Left colon (tissue), 2 donors: ENCODE measurements at places on chromosomes 2 and 18.

GRCh38 chr18:49892148-49892924 is 79.0 kb upstream of the ACAA2 start:
- no peak for DNase-seq

- DNase-seq = no peak
These were observed 6.9 kb upstream of the EPB41L5 start for GRCh38 chr2:120005834-120006521.

DNA sequence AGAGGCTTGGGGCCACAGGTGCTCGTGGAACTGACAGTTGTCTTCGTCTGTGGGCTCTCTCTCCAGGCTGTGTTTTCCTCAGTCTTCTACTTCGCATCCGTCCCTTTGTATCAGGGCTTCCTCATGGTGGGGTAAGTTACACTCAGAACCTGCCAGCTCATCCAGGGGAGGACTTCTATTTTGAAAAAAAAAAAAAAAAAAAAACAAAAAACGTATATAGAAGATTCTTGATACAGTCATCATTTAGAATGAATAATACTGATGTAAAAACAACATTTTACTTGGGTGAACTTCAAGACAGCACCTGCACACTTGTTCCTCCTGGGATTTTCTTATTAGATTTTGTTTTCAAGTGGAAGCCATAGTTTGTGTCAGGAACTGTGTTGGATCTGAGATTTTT is 47.7 kb upstream of the NFATC1 start:
- DNase-seq = no peak

- no peak for DNase-seq
These were observed 109.1 kb downstream of the CPO start for GRCh38 chr2:207048416-207048815.

- DNase-seq = no peak
These were observed 37.9 kb upstream of the TTR start for GRCh38 chr18:31553800-31554199.

DNA sequence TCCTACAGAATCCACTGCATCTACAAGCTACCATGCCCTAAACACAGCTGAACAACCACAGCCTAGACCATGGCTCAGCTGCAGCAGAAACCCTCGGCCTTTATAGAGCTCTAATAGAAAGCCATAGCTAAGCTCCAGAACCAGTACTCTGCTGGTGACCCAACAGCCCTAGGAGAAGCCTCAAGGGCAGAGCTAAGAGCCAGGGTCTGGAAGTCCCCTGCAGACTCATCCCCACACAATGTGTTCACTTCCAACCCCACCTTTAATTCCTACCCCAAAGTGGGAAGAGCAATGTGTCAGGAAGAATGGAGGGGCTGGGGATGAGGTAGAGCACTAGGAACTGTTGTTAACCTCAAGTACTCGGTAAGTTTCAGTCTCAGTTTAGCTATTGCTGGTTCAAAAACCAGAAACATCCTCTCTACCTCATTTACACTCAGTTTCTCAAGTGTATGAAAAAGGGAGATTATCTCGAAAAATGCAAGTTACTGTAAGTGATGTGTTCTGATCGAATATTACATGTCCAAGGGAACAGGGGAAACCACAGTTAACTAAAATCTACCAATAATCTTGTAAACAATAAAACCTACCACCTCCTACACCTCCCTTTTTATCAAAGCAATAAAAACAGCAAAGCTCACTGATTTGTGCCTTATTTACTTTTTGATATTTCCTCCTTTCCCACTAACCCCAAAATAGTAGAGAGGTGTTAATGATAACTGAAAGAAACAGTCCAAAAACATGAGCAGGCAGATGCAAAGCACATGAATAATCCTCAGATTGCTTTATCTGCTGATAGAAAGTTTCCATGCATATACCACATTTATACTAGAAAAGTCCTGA is 36.2 kb downstream of the THADA start:
- no peak for DNase-seq

GRCh38 chr2:147273106-147273505 is 571.7 kb upstream of the ACVR2A start:
- no peak for DNase-seq

GRCh38 chr18:3255611-3256165 is 6.2 kb upstream of the MYL12B start:
- no peak for DNase-seq

DNA sequence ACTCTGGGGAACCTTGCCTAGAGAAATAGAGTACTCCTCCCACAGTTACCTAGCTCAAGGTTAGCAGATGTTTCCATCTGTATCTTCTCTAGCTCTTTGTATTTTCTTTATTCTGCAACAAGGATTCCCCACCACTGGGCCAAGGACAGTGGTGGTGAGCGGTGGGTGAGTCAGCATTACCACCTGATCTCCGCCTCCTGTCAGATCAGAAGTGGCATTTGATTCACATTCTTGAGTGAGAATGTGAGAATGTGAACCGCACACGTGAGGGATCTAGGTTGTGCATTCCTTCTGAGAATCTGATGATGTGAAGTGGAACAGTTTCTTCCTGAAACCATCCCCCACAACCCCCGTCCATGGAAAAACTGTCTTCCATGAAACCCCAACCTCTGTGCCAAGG is 9.0 kb downstream of the EPB41L3 start:
- no peak for DNase-seq

DNA sequence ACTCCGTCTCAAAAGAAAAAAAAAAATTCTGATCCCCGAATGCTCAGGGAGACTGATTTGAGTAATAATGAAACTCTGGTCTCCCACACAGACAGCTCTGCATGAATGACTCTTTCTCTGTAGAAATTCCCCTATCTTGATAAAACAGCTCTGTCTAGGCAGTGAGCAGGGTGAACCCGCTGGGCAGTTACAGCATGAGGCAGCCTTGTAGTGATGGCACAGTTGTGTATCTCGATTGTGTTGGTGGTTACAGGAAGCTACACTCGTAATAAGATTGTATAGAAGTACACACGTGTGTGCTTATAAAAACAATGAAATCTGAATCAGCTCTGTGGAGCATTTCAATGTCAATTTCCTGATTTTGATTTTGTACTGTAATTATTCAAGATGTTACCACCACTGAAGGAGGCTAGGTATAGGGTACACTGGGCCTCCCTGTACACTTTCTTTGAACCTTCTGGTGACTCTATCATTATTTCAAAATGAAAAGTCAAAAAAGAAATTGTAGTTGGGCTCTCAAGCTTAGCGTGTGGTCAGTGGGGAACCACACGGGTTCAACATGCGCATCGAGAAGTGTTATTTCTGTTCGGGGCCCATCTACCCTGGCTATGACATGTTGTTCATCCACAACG is 34.9 kb upstream of the ATP8B1 start:
- DNase-seq = no peak

DNA sequence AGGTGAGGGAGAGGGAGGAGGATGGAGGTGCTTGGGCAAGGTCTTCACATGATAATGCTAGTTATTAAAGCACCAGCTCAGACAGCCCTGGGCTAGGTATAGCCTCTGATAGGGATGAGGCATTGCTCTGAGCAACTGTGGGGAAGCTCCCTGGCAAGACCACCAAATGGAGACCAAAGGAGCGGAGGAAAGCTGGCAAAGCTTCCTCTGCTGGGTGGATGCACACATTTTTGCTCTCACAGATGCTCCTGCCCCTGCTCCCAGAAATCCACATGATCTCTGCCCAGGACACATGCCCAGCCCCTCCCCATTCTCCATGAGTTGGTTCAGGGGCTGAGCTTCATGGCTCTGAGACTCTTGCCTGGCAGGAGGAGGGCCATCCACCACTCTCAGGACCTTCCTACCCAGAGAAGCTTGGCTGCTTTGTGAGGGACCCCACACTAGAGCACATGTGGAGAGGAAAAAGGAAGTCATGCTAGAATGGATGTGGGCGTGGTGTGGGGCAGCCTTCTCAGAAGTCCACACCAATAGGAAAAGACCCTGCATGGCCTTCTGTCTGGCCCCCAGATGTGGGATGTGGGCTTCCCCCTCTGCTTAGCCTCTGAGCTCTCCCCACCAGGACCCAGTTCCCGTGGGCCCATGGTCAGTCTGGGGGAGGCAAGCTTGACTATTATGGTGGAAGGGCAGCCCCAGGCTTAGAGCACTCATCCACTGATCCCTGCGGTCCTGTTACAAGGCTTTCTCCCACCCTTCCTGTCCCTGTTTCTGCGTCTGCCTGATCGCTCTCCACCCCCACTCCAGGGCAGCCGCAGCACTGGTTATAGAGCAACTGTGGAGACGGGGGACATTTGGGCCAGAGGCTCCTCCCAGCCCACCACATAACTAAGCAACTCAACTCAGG is 10.5 kb upstream of the CYP26B1 start:
- DNase-seq = no peak

DNA sequence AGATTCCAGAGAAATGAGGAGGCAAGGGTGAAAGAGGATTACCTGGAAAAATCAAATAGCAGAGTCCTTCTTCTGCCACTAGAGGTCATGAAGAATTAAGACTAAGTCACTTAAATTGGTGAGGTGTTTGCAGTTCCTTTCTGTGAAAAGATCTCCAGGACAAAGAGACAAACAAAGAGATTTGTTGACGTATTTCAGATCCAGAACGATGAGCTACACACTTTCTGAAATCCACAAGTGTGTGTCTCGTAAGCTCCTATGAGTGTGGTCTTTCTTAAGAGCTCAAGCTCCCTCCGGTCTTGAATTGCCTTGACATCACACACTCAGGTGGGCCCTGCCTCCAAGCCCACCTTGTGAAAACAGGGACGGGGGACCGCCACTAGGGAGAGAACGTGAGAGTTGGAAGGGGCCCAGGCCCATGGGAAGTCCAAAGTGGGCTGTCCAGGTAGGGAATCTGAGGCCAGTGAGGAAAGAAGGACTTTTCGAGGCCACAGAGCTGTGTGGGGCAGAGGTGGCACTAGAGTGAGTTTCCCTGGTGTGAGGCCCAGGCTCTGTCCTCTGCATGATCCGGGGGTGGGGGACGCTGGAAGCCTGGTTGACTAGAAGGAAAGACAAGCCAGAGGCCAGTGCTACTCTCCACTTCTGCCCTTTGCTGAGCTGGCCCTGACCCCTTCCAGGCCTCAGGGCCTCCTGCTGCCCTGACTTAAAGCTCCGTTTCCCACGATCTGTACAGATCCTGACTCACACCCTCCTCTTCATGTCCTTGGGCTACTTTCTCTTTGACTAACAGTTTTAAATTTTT is 168.1 kb upstream of the NCK2 start:
- DNase-seq = no peak

GRCh38 chr18:23812546-23813440 is 123.5 kb downstream of the LAMA3 start:
- no peak for DNase-seq

- DNase-seq = no peak
These were observed 20.2 kb downstream of the TNP1 start for GRCh38 chr2:216839688-216840087.

GRCh38 chr18:13984080-13984479 is 68.7 kb upstream of the MC2R start:
- no peak for DNase-seq

DNA sequence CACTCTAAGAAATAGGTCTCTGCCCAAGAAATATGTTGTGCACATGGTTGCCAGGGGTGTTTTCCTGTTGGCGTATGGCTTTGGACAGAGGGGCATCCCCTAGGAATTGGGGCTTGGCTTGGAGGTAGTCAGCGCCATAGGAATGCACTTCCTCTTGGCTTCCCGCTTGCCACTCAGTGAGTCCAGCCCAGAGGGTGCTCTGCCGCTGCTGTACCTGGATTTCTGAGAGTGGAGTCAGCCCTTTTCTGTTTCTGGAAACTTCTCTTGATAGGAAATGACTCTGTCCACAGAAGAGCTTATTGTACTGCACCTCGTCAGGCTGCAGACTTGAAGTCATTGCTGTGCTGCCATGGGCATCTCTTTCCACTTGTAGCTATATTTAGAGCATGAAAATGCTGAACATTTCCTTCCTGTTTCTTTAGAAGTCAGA is 116.7 kb upstream of the MGAT5 start:
- no peak for DNase-seq

GRCh38 chr18:67219821-67220220 is 296.7 kb downstream of the DSEL start:
- DNase-seq = no peak

DNA sequence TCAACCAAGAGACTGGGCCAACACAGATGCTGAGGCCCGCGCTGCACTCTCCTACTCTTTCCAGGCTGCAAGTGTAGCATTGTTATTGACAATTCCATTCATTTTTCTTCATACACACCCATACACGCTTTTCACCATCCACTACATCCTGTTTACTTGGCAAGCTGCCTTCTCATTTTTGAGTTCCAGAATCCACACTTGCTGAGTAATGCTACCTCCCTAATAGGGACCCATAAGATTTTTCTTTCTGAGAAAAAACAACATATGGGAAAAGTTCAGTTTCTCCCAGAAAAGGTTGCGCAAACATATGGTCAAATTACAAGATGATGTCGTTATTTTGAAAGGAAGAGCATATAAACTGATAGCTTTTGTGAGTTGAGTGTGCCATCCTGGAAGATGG is 3.3 kb upstream of the NETO1 start:
- no peak for DNase-seq

- no peak for DNase-seq
These were observed 103.6 kb upstream of the TMEM200C start for GRCh38 chr18:5998907-5999306.

DNA sequence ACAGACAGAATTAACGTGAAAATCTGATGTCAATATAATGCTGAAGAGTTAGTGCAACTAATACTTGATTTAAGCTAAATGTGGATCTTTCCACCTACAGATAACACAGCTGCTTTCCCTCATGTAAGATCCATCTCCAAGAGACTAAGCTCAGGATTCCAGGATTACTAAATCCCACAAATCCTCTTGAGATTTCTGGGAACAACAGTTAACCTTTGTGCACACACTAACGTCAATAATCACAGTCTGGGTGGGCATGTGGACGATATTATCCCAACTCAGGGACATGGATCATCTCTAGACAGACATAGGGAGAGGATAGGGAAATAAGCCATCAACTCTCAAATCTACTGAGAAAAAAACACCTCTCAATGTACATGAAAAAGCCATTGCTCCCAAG is 432.6 kb downstream of the SATB2 start:
- no peak for DNase-seq

DNA sequence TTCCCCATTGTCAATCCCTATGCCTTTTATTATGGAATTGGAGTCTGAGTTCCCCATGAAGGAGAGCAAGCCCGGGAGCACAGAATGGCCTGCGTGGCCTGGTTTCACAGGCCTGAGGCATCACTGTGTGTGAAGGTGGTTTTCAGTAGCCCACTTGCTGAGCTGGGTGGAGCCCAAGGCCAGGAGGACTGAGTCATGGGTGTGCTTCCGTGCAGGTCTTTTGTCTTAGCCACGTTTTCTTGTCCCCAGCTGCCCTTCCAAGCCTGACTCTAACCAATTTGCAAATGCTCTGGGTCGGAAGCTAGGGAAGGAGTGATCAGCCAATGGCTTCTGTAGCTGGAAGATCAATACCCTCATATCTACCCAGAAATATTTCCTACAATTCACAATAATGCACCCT is 119.2 kb downstream of the MAPK4 start:
- DNase-seq = no peak

GRCh38 chr2:156423674-156424282 is 12.4 kb upstream of the GPD2 start:
- DNase-seq = no peak

GRCh38 chr2:197804049-197804757 is at the start of gene PLCL1:
Gene PLCL1 (plus strand): TSS chr2:197804593.
- peak; percentile 87 for DNase-seq

GRCh38 chr2:239569401-239570090 is 168.7 kb upstream of the HDAC4 start:
- DNase-seq = no peak
